ENCODE measurements at places on chromosomes 6 and 20.

DNA sequence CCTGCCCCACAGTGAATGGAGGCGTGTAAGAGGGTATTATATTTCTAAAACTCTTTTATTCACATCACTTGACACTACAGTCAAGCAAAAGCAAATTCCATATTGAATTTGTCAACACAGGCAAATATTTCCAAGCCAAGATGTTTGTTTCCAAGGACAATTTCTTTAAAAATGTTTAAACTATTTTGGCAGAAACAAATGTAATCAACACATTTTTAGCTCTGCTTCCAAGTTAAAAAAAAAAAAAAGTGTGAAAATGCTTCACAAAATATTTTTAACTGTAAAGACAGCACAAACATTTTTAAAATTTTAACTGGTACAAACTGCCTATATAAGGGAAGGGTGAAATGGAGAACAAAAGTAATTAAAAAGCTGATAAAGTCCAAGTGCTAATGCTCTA lies 44.9 kb upstream of the DST start:
- DNase-seq: no peak

DNA sequence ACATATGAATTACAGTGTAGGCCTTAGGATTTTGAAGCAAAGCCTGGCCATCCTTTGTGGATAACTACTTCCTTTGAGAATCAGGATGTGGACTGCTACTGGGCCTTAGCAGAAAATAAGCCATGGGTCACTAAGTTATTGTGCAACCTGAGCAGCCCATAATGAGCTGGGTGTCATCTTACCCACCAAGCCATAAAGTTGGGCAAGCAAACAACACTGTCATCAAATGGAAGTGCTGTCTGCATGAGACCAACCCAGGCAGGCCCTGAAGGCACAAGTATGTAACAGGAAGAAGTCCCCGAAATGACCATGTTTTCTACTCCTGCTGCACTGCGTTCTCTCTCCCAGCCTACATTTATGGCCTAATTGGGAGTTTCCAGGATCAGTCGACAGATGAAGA lies 205.6 kb upstream of the GGTLC1 start:
- DNase-seq: no peak

DNA sequence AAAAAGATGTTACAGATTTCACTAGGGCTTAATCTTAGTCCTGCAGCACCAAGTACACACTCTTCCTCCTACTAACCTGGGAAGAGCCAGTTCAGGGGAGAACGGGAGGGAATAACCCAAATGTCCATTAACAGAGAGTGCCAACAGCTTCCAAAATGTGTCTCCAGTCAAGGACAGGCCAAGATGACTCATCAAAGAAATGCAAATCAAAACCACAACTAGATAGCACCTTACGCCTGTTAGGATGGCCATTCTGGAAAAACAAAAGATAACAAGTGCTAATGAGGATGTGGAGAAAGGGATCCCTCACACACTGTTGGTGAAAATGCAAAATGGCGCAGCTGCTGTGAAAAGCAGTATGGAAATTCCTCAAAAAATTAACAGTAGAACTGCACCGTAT lies 3.8 kb upstream of the MAS1L start:
- no peak for DNase-seq

DNA sequence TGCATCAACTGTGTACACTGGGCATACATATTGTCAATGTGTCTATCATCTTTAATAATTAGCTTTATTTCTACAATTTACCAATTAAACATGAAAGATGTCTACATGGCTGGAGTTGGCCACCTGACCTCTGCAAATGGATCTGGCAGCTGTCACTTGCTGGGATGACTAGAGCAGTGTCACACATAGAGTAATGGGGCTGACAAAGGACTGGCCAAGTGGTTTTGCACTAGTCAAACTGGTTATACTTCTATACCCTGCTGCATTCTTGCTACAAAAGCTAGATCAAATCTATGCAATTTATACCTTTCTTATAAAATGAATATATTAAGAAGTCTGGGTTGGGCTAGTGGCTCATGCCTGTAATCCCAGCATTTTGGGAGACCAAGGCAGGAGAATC lies 99.3 kb downstream of the SESN1 start:
- no peak for DNase-seq

DNA sequence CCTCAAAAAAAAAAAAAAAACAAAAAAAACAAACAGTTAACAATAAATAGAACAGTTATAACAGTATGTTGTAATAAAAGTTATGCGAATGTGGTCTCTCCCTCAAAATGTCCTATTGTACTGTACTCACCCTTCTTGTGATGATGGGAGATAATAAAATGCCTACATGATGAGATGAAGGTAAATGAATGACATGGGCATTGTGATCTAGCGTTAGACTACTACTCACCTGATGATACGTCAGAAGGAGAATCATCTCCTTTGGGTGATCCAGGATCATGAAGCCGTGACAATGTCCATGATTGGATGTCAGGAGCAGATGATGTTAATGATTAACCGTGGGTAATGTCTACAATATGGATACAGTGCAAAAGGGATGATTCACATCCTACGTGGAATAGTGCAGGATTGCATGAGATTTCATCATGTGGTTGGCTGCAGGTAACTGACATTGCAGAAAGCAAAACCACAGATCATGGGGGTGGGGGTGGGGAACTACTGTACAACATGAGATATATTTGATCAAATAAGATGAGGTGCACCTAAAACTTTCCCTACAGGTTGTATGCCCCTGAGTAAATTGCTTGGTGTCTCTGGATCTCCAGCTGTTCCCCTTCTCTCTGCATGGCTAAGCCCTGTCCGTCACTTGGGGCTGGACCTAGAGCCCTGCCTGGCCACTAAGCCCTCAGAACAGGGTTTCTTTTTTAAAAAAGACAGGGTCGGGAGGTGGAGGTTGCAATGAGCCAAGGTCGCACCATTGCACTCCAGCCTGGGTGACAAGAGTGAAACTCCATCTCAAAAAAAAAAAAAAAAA lies 6.2 kb upstream of the RBCK1 start:
- no peak for DNase-seq

DNA sequence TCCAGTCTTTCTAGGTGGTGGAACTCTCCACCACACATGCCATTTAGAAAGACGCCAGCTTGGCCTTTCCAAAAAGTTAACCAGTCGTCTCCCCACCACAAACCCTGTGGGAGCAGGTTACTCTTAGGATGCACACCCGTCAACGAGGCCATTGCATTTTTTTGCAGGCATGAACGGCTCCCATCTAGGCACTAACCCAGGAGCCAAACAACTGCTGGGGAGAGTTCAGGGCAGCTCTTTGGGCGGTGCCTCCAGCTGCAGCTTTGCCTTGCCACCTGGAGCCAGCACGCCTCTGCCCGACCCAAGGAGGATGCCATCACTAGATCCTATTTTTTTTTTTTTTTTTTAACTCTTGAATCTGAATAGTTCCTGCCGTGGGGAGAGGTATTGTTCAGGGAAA lies 39.9 kb downstream of the TBC1D7 start:
- no peak for DNase-seq

DNA sequence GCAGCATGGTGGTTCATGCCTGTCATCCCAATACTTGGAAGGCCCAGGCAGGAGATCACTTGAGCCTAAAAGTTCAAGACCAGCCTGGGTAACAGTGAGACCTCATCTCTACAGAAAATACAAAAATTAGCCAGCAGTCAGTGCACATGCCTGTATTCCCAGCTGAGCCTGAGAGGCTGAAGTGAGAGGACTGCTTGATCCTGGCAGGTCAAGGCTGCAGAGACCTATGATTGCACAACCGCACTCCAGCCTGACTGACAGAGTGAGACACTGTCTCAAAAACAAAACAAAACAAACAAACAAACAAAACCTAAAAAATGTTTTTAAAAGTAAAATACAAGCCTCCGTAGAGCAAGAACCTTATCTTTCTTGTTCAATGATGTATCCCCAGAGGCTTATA lies 6.0 kb downstream of the CEP85L start:
- DNase-seq: no peak

DNA sequence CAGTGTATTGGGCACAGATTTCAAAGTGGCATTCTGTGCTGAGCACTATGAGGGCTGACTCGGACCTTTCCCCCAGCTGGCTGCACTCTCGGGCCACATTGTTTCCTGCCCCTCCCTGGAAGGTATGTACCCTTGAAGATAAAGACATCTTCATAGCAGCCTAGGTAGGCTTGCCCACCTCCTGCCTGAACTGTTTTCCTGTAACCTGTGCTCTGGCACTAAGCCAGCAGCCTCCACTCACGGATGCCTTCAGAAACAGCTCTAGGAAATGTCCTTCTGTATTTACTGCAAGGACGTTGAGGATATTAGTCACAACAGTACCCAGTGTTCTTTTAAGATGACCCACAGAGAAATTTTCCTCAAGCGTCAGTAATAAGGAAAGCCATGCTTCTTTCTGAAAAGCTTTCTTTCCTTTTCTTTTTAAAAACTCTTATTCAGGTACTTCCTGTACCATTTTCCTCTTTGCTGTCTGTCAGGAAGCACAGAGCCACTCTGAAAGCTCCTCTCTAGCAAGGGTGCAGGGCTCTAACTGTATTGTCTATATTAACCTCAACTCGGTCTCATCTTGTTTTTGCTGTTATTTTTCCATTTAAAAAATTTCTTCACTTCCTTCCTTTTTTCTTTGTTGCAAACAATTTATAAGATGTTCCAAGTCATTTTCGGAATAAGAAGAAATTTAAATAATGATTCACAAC lies 43.5 kb downstream of the TTI1 start:
- DNase-seq: no peak

Measured in activated CD8-positive, alpha-beta memory T cell treated with anti-CD3 and anti-CD28 coated beads for 48 hours (primary cell).